Hematopoietic multipotent progenitor cell (in vitro differentiated cells): ENCODE measurements at places on chromosomes 12 and 14.

GRCh38 chr14:28157887-28158791 is 608.4 kb upstream of the FOXG1 start:
- no peak for DNase-seq

DNA sequence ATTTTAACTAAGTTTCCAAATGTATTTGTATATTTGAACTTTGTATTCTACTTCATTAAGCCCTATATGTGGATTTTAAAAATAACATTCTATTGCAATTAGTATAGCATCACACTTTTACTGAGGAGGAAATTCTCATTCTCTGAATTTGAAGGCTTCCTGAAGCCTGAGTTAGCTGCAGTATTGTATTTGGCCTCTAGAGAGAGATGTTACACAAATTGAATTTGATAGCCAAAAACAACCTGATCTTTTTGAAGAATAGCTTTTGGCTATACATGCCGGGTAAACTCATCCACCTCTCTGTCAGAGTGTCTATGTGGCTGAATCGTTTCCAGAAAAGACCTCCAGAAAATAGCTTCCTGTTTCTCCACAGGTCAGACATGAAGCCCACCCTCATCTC is 316.5 kb upstream of the OR4E1 start:
- peak; percentile 35 for DNase-seq

DNA sequence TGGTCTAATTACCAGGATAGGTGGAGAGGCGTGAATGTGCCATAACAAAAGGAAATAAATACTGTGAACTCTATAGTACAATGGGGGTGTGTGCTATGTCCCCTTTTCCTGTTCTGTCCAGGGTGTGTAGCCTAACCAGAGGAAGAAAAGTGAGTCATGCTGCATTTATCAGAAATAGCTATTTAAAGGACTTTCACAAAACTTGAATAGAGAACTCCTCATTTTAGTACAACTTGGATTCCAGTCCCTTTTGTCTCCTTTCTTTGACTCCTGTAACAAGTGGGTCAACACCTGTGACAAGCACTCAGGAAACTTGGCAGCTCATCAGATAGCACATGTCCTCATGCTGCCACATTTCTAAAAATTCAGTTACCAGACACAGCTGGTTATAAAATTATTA is 123.4 kb downstream of the CCDC91 start:
- DNase-seq = no peak

- DNase-seq = no peak
These were observed 991.6 kb downstream of the GALC start for GRCh38 chr14:87001333-87001732.

GRCh38 chr12:51531284-51531977 is 59.6 kb upstream of the SCN8A start:
- no peak for DNase-seq

DNA sequence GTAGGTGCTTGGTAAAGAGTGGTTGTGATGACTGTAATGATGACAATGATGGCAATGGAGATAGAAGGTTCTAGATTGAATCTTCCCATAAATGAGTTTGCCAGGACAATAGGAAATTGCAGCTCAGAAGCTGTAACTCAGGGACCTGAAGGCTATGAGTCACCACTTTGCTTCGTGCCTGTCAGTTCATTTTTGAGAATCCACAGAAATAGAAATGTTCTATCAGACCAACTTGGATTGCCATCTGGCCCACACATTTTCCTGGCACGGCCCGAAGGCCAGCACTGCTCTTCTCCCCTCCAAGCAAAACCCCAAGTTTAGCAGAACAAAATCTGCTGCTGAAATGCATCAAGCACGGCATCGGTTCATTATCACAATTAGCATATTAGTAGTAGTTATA is 1127.0 kb downstream of the BCL11B start:
- no peak for DNase-seq

DNA sequence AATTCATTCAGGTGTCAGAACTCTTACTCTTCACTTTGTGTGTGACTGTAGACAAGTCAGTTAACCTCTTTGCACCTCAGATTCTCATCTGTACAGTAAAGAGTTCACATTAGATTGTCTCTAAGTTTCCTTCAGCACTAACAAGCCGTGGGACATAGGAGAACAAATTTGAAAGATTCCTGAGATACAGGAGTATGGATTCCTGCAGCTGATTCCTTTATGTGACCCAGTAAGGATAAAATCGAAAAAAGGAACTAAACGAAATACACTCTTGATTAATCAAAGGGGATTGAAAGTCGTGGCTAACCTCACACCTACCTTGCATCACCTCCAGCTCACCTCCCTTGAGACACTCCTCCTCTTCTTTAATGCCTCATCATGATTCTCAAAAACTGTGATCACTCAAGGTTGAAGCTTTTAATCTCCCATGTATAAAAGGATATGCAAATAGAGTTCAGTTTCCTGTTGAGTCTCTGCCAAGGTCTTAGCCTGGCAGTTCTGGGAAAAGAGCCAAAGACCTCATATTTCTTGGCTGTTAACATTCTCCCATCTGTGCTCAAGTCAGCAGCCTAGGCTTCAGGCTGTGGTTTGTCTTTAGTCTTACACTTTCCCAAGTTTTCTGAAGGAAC is 156.6 kb downstream of the DAD1 start:
- DNase-seq = no peak

DNA sequence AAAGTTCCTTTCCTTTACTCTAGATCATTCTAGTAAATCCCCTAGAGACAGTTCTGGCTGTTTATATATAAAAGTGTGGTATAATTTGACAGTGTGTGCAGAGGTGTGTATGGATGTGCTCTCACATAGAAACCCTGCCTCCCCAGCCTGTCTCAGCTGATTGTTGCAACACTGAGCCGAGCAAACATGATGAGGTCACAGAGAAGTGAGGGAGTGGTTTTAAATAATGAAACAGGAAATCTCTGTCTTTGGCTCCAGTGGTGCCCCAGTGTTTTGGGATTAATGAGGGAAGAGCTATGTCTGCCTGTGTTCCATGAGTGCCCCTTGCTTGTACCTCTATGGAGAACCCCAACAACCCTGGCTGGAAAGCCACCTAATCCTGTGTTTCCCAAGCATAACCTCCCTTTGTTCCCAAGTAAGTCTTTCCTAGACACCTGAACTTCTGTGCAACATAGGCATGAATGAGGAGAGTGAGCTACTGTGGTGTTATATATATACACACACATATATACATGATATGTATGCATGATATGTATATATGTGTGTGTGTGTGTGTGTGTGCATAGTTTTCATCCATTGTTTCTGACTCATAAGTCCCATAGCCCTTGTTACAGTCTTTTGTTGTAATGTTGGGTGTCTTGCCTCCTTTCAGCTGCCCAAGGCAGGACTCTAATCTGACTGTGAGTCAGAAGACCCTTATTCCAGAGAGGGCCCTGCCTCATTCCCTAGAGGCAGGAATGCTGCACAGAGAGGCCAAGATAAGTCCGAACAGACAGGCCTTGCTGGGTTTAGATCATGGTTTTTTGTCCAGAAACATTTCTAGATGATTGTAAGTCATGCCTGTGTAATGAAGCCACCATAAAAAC is 18.0 kb downstream of the TRAF3 start:
- peak; percentile 58 for DNase-seq

GRCh38 chr12:3752741-3753486 is at the start of gene CRACR2A:
Gene CRACR2A, minus strand, starts transcription at chr12:3753109. Its CDS starts 56,110 bp downstream, at chr12:3696999.
- DNase-seq = peak; percentile 59

- DNase-seq = no peak
These were observed 113.2 kb downstream of the CAND1 start for GRCh38 chr12:67382241-67382871.

- DNase-seq = no peak
These were observed 15.5 kb upstream of the CLEC2A start for GRCh38 chr12:9947674-9948073.

GRCh38 chr14:68718023-68718990 is 74.6 kb downstream of the ZFP36L1 start:
- no peak for DNase-seq

GRCh38 chr12:66863276-66863675 is 184.4 kb upstream of the GRIP1 start:
- no peak for DNase-seq

GRCh38 chr14:65224799-65225198 is 122.5 kb upstream of the MAX start:
- no peak for DNase-seq

- DNase-seq = no peak
These were observed 18.8 kb downstream of the TNFAIP2 start for GRCh38 chr14:103142026-103142425.

DNA sequence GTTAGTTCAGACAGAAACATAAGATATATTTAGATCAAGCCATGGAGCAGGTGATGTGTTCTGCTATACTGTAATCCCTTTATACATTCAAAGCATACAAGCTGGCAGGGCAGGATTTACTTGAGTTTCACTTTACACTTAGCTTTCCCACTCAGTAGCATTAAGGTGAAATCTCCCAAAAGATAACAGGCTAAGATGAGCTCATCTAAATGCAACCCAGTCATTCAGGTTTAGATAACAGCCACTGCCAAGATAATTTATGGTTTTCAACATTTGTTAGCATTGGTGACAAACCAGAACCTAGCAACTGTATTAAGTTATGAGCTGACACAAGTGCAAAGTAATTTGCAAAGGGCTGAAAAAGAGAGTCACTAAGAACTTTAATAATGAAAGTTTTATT is 925.1 kb upstream of the ATXN7L3B start:
- no peak for DNase-seq
